ENCODE measurements at places on chromosomes 2 and 18.
A peak's percentile ranks its signal among the peaks of the same experiment; 100 is the strongest.

GRCh38 chr2:150689590-150689989 is 202.1 kb upstream of the RND3 start:
- H3K36me3 ChIP-seq: no peaks in the 10 kb centered on the region
- H3K4me3 ChIP-seq: no peak overlapping the region
- no peaks in the 10 kb centered on the region for H3K27me3 ChIP-seq
- no peak overlapping the region for H3K27ac ChIP-seq
- no peaks in the 10 kb centered on the region for H3K4me1 ChIP-seq

- H3K4me3 ChIP-seq: no peak overlapping the region
- H3K4me1 ChIP-seq: peaks cover 13% of the 10 kb centered on the region
- no peak for DNase-seq
- H3K27me3 ChIP-seq: no peaks in the 10 kb centered on the region
- peaks cover 32% of the 10 kb centered on the region for H3K36me3 ChIP-seq
- peak overlapping the region; percentile 22 for H3K27ac ChIP-seq
Observed at GRCh38 chr2:143284087-143284675, 155.0 kb downstream of the ARHGAP15 start.

GRCh38 chr2:164881524-164881923 is 39.9 kb upstream of the COBLL1 start:
- H3K4me3 ChIP-seq: no peak overlapping the region
- no peaks in the 10 kb centered on the region for H3K4me1 ChIP-seq
- no peaks in the 10 kb centered on the region for H3K36me3 ChIP-seq

DNA sequence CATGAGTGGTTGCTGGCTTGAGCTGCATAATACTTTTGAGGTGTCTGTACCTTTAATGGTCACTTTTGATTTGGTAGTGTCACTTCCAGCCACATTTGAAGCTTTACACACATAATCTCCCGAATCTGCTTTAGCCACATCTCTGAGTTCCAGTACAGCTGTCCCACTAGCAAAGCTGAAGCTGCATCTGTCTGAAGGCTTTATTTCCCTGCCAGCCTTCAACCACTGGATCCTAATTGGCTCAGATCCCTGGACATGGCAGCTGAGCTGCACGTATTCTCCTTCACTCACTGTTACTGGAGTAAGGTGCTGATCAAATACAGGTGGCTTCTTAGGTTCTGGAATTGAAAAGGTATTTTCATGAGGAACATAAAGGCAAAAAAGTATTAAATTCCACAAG is 99.7 kb downstream of the TTN start:
- no peak overlapping the region for H3K4me3 ChIP-seq
- no peaks in the 10 kb centered on the region for H3K36me3 ChIP-seq
- H3K27ac ChIP-seq: no peak overlapping the region

DNA sequence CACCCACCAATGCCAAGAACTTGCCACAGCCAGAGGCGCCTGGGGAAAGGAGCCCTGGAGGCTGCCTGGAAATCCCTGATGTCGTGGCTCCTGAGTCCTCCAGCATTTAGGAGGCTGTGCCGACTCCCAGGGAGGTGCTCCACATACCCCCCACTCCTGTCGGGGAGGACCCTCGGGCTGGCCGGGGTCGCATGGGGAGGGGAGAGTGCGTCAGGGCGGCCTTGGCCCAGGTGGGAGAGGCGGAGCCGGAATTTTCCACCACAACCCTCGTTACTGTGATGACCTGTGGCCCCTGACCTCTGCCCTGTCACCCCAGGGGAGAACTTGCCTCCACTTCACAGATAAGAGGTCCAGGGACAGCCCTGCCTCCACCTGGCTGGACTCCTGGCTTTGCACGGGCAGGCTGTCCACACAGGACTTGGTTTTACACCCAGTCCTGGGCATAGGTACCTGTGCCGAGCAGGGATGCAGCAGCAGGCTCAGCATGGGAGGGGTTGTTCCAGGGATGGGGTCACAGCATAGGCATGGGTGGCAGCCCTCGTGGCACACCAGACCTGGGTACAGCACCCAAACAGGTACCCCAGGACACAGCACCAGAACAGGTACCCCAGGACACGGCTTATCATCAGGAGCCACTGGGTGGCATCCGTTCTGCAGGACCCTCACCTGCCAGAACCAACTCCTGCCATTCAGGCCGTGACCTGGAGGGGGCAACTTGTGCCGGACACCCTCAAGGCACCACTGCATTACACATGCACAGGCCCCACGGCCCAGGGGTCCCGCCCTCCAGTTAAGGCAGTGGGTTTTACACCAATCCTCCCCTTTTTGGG is 12.3 kb upstream of the AGXT start:
- no peaks in the 10 kb centered on the region for H3K4me1 ChIP-seq
- no peak overlapping the region for H3K27ac ChIP-seq
- H3K27me3 ChIP-seq: peaks cover under 1% of the 10 kb centered on the region

GRCh38 chr2:42957861-42958301 is 165.5 kb upstream of the HAAO start:
- H3K27ac ChIP-seq: no peak overlapping the region
- peaks cover 8% of the 10 kb centered on the region for H3K27me3 ChIP-seq
- H3K4me3 ChIP-seq: no peak overlapping the region
- H3K4me1 ChIP-seq: no peaks in the 10 kb centered on the region

GRCh38 chr18:9796935-9797549 is 88.7 kb upstream of the TXNDC2 start:
- H3K27ac ChIP-seq: no peak overlapping the region
- no peak overlapping the region for H3K4me3 ChIP-seq
- H3K27me3 ChIP-seq: peaks cover 14% of the 10 kb centered on the region
- no peak for DNase-seq
- no peaks in the 10 kb centered on the region for H3K36me3 ChIP-seq

- peaks cover 72% of the 10 kb centered on the region for H3K27me3 ChIP-seq
- no peak for DNase-seq
- no peak overlapping the region for H3K4me3 ChIP-seq
Observed at GRCh38 chr2:113274432-113274831, 4.3 kb downstream of the PAX8 start.

GRCh38 chr2:46811379-46812310 is 104.0 kb downstream of the MCFD2 start:
- no peak overlapping the region for H3K27ac ChIP-seq
- no peaks in the 10 kb centered on the region for H3K36me3 ChIP-seq
- no peak for DNase-seq
- H3K27me3 ChIP-seq: peaks cover 26% of the 10 kb centered on the region
- H3K4me3 ChIP-seq: no peak overlapping the region
- no peaks in the 10 kb centered on the region for H3K4me1 ChIP-seq

- H3K27me3 ChIP-seq: no peaks in the 10 kb centered on the region
- DNase-seq: no peak
- H3K36me3 ChIP-seq: no peaks in the 10 kb centered on the region
- H3K4me1 ChIP-seq: no peaks in the 10 kb centered on the region
- no peak overlapping the region for H3K27ac ChIP-seq
Observed at GRCh38 chr2:150750720-150751119, 263.3 kb upstream of the RND3 start.

GRCh38 chr2:211867845-211868451 is 670.7 kb downstream of the ERBB4 start:
- H3K27ac ChIP-seq: no peak overlapping the region
- DNase-seq: no peak
- no peak overlapping the region for H3K4me3 ChIP-seq
- no peaks in the 10 kb centered on the region for H3K36me3 ChIP-seq
- no peaks in the 10 kb centered on the region for H3K27me3 ChIP-seq

DNA sequence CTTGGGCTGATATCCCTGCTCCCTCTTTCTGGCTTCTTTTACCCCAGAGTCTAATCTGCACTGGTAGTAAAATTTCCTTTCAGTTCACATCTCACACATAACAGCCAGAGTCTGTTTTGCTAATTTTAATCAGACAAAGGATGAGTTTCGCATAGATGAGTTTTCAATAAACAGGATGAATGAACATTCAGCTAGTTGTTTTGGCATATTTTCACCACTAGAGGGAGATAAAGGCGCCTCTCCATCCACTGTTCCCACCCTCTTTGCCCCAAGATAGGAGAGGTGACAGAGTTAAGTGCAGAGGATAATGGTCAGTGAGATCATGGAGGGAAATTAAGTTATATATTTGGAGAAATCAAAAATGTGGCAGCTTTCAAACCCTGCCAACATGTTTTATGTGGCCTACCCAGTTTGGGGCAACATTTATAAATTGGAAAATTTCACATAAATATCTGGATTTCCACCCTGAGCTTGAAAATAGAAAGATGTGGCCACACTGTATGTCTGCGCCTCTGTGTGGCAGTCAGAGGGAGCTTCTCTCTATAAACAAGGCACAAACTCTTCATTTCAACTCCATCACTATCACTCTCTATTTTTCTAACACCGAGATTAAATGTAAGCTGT is 48.5 kb upstream of the DTNA start:
- no peaks in the 10 kb centered on the region for H3K4me1 ChIP-seq
- no peaks in the 10 kb centered on the region for H3K36me3 ChIP-seq
- no peak overlapping the region for H3K4me3 ChIP-seq

GRCh38 chr2:235460548-235461047 is 33.2 kb upstream of the AGAP1 start:
- no peak overlapping the region for H3K27ac ChIP-seq
- no peak for DNase-seq
- no peaks in the 10 kb centered on the region for H3K4me1 ChIP-seq
- no peaks in the 10 kb centered on the region for H3K27me3 ChIP-seq
- no peak overlapping the region for H3K4me3 ChIP-seq

- no peaks in the 10 kb centered on the region for H3K36me3 ChIP-seq
- H3K27ac ChIP-seq: no peak overlapping the region
- no peak for DNase-seq
- H3K27me3 ChIP-seq: peaks cover 48% of the 10 kb centered on the region
- H3K4me3 ChIP-seq: no peak overlapping the region
Observed at GRCh38 chr2:98175811-98176210, 88.8 kb downstream of the VWA3B start.

GRCh38 chr2:232229911-232230310 is 148.6 kb upstream of the ALPP start:
- H3K36me3 ChIP-seq: no peaks in the 10 kb centered on the region
- H3K27me3 ChIP-seq: no peaks in the 10 kb centered on the region
- no peak overlapping the region for H3K27ac ChIP-seq
- H3K4me1 ChIP-seq: peaks cover 12% of the 10 kb centered on the region

DNA sequence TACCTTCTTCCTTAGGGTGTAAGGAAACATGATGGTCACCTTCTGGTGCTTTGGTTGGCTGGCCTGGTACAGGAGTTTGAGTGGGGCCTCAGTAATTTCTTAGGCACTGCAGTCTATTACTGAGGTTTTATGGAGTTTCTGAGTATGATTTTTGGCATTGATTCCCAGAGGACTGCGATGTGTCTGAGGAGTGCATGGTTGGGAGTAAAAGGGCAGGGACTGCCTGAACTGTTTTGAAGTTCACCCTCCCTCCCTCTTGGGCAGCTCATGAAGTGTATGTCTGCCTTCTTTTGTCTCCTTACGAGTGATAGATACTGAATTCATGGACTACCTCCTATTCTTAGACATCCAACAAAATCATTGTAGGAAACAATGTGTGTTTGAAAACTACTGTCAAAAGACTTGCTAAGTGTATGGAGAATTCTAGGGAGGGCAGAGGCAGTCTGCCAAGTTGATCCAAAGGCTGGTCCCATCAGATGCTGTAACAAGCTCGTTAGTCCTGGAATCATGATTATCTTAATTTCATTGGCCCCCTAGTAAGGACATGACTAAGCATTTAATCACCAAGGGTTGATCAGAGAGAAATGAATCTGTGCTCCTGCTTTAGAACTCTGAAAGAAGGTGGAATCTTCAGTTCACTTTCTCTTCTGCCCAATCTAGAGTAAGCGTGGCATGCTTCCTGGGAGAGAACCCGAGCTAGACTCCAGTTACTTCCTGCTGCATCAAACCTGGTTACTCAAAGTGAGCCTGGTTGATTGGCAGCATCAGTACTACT is 26.5 kb downstream of the LYPD6B start:
- H3K27me3 ChIP-seq: peaks cover 9% of the 10 kb centered on the region
- H3K4me1 ChIP-seq: peaks cover 19% of the 10 kb centered on the region
- no peaks in the 10 kb centered on the region for H3K36me3 ChIP-seq
- H3K4me3 ChIP-seq: no peak overlapping the region
- no peak for DNase-seq

- H3K4me1 ChIP-seq: no peaks in the 10 kb centered on the region
- DNase-seq: no peak
- no peak overlapping the region for H3K27ac ChIP-seq
- H3K36me3 ChIP-seq: no peaks in the 10 kb centered on the region
Observed at GRCh38 chr18:51522338-51522737, 324.9 kb upstream of the MEX3C start.

GRCh38 chr18:62372156-62372555 is 47.0 kb downstream of the TNFRSF11A start:
- peaks cover 61% of the 10 kb centered on the region for H3K36me3 ChIP-seq
- no peak overlapping the region for H3K4me3 ChIP-seq
- no peak overlapping the region for H3K27ac ChIP-seq

GRCh38 chr2:33219850-33220275 is 256.6 kb upstream of the RASGRP3 start:
- H3K27me3 ChIP-seq: peaks cover 20% of the 10 kb centered on the region
- H3K27ac ChIP-seq: no peak overlapping the region
- H3K4me1 ChIP-seq: peaks cover 7% of the 10 kb centered on the region

DNA sequence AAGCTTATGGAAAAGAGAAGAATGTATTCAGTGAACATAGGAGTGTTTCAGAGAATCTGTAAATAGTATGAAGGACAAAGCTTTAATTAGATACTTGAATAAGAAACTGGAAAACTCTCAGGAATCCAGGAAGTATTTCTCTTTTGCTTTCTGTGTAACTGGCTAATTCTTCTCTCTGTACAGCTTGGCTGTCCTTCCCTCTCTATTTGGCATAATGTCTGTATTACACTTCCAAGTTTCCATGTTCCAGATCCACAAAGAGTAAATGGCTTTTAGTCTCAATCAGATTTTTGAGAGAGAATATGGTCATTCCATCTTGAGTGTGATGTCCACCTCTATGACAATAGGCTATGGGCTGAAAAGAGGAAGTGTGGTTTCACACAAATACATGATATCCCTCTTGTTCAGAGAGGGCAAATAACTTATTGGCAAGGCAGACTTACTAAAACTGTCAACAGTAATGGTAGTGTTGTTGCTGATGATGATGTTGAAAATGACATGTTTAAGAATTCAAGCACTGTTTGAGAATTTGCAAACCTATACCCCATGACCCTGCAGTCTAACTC is 129.2 kb upstream of the ERBB4 start:
- no peaks in the 10 kb centered on the region for H3K27me3 ChIP-seq
- H3K4me1 ChIP-seq: no peaks in the 10 kb centered on the region
- H3K27ac ChIP-seq: no peak overlapping the region
- DNase-seq: no peak

- H3K27me3 ChIP-seq: no peaks in the 10 kb centered on the region
- DNase-seq: no peak
- H3K4me3 ChIP-seq: no peak overlapping the region
- H3K27ac ChIP-seq: no peak overlapping the region
- peaks cover 40% of the 10 kb centered on the region for H3K36me3 ChIP-seq
- H3K4me1 ChIP-seq: peaks cover 2% of the 10 kb centered on the region
Observed at GRCh38 chr2:121356058-121356640, 71.1 kb upstream of the TFCP2L1 start.

GRCh38 chr2:128531856-128532255 is 213.2 kb upstream of the HS6ST1 start:
- no peaks in the 10 kb centered on the region for H3K4me1 ChIP-seq
- no peaks in the 10 kb centered on the region for H3K36me3 ChIP-seq
- H3K4me3 ChIP-seq: no peak overlapping the region
- DNase-seq: no peak
- no peak overlapping the region for H3K27ac ChIP-seq

DNA sequence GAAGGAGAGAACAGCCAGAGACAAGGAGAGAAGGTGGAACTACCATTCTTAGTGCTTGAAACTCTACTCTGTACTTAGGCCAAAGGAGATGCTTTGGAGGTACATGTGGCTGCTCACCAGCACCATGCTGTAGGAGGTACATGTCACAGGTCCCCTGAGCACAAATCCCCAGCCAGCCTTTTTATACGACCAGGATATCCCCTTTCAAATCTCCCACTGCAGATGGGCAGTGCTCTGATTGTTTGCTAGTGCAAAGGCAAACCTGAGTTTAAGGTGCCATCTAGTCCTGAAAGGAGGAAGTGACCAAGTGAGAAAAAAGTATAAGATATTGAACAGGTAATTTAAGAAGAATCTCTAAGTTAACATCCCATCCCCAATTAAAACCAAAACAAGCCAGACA is 17.1 kb upstream of the TTC21B start:
- H3K27me3 ChIP-seq: peaks cover 7% of the 10 kb centered on the region
- H3K36me3 ChIP-seq: no peaks in the 10 kb centered on the region
- DNase-seq: no peak

All from activated CD4-positive, alpha-beta memory T cell treated with anti-CD3 and anti-CD28 coated beads, Interleukin-2, amount 10 ng/mL, durations not matched to agents 7 days and 5 days (primary cell).